WTC11 (cell line): ENCODE measurements at places on chromosomes 1 and 21. TPM values are rescaled to one million over a fixed set of nuclear protein-coding genes. Genes with fewer than 3 reads are reported as not detected.

Gene EXO5
- total RNA-seq: 5.5 to 9.8 TPM (median 8.7 TPM) in 3 replicates

DNA sequence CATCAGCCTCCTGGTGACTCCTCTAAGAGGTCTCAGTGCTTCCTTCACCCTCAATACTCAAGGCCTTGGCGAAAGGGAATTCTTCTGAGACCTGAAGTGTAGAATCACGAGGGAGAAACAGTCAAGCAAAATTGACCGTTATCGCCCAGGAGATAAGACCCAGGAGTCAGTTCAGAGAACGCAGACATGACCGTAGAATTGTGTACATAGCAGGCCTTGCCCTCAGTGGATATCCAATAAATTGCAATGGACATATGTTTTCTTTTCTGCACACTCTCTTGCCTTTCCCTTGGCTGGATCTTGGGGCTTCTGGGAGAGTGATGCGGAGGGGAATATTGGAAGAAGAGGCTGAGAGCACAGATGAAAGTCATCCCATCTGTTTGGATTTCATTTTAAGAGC lies 15.7 kb upstream of the ETS2 start:
- no peaks in the 10 kb centered on the region for H3K27me3 ChIP-seq
- DNase-seq: no peak
- H3K27ac ChIP-seq: no peak overlapping the region
- no peak overlapping the region for H3K4me3 ChIP-seq
- no peaks in the 10 kb centered on the region for H3K36me3 ChIP-seq
- H3K4me1 ChIP-seq: peaks cover 29% of the 10 kb centered on the region

DNA sequence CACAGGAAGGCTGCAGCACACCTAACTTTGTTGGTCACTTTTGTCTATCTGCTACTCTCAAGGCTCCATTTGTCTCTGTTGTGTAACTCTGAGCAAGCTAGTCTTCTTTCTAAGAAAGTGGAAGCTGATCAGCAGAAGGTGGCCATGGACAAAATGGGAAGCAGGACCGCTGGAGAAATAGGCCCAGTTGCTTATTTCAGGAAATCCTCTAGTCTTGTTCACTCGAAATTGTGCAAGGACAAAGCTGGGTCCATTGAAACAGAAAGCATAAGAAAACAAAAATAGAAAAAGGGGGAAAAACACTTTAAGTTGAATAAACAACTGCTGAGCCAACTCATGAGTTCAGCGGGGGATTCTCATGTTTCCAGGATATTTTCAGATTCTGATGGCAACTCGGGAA lies 150.1 kb downstream of the PBX1 start:
- no peaks in the 10 kb centered on the region for H3K27me3 ChIP-seq
- H3K27ac ChIP-seq: peak overlapping the region; percentile 46; the same call in 1 of the 2 replicates
- H3K36me3 ChIP-seq: peaks cover 3% of the 10 kb centered on the region
- H3K4me3 ChIP-seq: no peak overlapping the region
- H3K4me1 ChIP-seq: peaks cover 71% of the 10 kb centered on the region

GRCh38 chr1:63659448-63659847 lies 66.2 kb downstream of the PGM1 start:
- no peak for DNase-seq
- H3K27me3 ChIP-seq: no peaks in the 10 kb centered on the region
- H3K4me1 ChIP-seq: peaks cover 29% of the 10 kb centered on the region
- H3K4me3 ChIP-seq: no peak overlapping the region
- peaks cover 45% of the 10 kb centered on the region for H3K36me3 ChIP-seq
